ENCODE measurements at places on chromosomes 5 and 9.

- DNase-seq: no peak
Observed at GRCh38 chr9:74245866-74246497, 251.2 kb upstream of the RORB start.

GRCh38 chr9:7081065-7081600 lies 323.4 kb downstream of the KDM4C start:
- no peak for DNase-seq

DNA sequence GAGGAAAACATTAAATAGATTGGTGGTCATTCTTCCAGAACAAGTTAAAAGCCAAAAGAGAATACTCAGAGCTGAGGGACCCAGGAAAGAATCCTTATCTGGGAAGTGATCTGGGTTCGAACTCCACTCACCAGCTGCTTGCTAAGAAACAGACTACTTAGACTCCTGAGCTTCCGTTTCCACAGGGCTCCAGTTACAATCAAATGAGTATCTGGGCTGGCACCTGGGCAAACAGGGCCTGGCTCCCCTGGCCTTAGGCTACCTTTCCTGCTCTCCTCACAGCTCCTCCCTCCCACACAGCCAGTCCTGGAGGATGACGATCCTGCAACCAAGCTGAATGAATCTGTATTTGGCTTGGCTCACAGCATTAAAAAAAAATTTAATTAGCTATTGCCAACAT lies 2.5 kb downstream of the MAPK9 start:
- DNase-seq: no peak

DNA sequence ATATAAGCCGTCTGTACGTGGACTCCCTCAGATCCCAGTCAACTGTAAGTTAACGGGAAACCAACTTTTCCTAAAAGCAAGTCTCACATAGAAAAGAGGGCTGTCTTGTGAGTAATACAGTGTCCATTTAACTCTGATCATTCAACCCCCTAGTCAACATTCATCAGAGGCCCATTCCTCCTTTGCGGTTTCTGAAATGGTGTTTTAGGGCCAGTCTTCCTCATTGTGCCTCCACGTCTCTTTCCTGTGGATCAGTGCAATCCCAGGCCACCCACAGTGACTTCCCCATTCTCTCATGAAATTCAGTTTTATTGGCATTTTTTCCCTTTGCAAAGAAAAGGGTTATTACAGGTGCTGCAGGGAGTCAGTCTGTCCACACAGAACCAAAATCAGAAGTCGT lies 261.8 kb downstream of the NR3C1 start:
- DNase-seq: no peak

DNA sequence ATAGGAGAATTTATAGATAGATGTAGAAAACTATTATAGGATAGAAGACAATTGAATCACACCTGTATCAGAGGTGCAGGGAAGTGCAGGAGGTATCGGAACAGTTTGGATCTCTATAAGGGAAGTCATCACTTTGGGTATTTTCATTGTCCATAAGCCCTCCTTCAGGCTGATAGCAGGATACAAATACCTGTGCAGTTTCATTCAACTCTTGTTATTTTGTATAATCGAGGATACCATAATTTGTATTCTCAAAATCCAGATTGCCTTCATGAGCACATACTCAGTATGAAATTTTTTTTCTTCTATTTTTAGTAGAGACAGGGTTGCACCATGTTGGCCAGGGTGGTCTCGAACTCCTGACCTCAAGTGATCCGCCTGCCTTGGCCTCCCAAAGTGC lies 289.1 kb downstream of the AOPEP start:
- DNase-seq: no peak

- no peak for DNase-seq
Observed at GRCh38 chr9:77546376-77546950, 101.7 kb downstream of the GNA14 start.

DNA sequence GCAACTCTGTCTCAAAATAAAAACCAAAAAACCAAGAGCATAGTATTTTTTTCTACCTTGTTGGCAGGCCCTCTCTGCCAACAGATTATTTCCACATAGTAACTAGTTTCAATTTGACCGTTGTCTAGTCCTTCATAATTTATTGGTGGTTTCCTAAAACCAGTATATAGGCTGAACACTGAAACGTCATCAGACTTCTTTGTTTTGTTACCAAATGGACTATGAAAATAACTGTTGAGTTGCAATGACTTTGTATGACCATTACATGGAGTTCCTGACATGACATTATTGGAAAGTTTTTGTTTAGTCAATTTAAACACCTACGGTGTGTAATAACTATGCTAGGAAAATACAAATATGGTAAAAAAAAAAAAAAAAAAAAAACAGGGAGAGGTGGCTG lies 1.7 kb downstream of the AGGF1 start:
- DNase-seq: no peak

DNA sequence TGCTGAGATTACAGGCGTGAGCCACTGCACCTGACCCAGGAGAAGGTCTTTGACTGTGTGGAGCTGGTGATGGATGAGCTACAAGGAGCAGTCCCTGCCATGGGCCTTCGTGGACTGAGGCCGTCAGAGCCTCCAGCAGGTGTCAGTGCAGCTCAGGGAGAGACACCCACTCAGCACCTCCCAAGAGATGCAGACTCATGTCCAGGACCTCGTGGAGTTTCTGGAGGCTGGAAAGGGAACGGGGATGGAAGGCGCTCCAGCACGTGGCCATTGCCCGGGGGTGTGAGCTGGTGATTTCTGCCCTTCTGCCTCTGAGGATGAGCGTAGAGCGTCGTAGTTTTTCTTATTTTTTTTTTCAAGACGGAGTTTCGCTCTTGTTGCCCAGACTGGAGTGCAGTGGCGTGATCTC lies 9.5 kb downstream of the TOR4A start:
- DNase-seq: no peak

- no peak for DNase-seq
Observed at GRCh38 chr5:74619308-74619707, 21.2 kb downstream of the ENC1 start.

GRCh38 chr9:16398691-16399090 lies 471.8 kb downstream of the BNC2 start:
- no peak for DNase-seq

- no peak for DNase-seq
Observed at GRCh38 chr9:77819657-77820056, 171.5 kb upstream of the GNA14 start.

DNA sequence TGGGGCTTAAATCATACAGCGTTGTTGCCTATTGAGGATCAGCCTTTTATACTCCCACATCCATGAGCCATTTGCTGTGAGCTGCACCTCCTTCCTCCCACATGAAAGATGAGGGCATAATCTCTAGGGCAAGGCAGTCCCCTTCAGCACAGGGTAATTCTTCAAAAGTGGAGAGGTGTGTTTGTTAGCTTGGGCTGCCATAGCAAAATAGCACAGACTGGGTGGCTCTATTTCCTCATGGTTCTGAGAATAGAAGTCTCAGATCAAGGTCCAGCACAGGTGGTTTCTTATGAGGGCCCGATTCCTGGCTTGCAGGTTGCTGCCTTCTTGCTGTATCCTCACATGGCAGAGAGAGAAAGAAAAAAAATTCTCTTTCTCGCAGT lies 121.8 kb upstream of the SLC12A2 start:
- no peak for DNase-seq

DNA sequence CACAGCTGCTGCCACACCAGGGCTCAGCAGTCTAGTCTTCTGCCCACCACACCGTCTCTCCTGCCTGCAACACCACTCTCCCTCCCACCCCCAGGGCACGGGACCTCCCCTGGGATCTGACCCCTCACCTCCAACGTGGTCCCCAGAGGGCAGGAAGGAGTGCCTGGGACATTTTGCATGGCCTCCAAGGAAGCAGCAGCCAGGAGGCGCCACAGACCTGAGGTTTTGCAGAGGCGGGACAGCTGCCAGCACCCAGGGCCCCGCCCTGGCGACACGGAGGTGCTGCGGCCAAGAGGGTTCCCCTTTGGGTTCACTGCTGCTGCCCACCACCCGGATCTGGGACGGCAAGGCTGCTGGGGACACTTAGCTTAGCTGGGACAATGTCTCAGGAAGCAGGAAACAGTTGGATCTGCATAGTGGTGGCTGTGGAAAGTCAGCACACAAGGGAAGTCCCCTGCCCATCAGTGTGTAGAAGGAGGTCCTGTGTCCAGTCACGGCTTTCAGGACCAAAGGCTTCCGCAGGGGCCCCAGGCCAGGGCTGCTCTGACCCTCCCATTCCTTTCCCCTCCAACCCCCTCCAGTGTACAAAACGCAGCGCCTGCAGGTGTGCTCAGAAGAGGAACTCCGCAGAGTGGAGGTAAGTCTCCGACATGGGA lies 13.8 kb downstream of the PROP1 start:
- no peak for DNase-seq

- no peak for DNase-seq
Observed at GRCh38 chr9:34796924-34797323, 87.0 kb upstream of the CCL21 start.

GRCh38 chr5:168424594-168425323 lies 61.5 kb upstream of the RARS1 start:
- DNase-seq: no peak

GRCh38 chr5:173320259-173320658 lies 8.0 kb downstream of the STC2 start:
- no peak for DNase-seq

DNA sequence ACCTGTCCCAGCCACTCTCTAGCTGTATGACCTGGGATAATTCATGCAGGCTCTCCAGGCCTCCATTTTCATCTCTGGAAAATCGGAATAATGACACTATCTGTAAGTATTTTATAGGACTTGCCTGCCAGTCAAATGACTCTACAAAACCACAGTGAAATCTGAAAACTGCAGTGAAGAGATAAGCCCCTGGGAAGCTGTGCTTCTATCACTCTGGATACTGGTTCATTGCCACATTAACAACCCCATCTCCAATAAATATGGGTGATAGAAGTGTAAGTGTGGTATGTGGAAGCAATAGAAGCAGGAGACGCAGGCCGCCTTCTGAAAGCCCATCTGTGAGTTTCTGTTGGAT lies 31.8 kb downstream of the WHRN start:
- no peak for DNase-seq

Measured in activated gamma-delta T cell treated with Interleukin-2 at 50 U/mL for 16 hours (primary cell).